ENCODE measurements at places on chromosomes 13 and 19.

- DNase-seq: no peak
Observed at GRCh38 chr13:110311443-110312338, 4.6 kb downstream of the COL4A2 start.

DNA sequence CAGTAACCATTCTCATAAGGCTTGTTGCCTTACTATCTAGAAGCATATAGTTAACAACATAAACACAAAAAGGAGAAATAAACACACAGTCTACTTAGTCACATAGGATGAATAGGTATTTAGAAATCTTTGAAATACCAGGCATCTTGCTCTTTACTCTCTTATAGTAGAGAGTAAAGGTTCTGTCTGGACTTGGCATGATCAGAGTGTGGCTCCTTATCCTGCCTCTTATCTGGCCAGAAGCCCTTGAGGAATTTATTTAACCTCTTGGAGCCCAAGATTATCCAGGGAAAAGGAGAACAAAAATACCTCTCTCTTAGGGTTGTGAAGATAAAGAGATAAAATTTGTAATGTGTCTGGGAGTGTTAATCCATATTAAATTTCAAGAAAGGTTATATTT, 100.2 kb upstream of the MBNL2 start:
- no peak for DNase-seq

- no peak for DNase-seq
Observed at GRCh38 chr19:47155148-47155547, 24.5 kb downstream of the SAE1 start.

DNA sequence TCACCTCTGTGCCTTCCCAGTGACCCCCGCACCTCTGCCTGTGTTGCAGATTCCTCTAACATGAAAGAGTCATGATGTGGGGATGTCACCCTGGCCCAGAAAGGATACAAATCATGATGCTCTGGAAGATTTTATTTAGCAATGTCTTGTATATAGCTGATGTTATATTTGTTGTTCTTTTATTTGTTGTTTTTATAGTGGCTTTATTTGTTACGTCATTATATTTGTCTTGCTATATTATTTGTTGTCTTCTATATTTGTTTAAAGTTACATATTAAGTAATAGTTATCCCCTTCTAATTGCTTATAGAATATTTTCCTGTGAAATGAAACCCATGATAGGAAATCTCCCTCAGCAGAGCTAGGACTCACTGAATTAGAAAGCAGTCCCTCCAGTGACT, 1149.2 kb downstream of the UQCRFS1 start:
- no peak for DNase-seq

- DNase-seq: no peak
Observed at GRCh38 chr13:60273971-60274527, 110.3 kb upstream of the DIAPH3 start.
